LoVo (cell line): ENCODE measurements at places on chromosomes 2 and 18.

- no peak for DNase-seq
These were observed 12.0 kb upstream of the DYM start for GRCh38 chr18:49472459-49472858.

DNA sequence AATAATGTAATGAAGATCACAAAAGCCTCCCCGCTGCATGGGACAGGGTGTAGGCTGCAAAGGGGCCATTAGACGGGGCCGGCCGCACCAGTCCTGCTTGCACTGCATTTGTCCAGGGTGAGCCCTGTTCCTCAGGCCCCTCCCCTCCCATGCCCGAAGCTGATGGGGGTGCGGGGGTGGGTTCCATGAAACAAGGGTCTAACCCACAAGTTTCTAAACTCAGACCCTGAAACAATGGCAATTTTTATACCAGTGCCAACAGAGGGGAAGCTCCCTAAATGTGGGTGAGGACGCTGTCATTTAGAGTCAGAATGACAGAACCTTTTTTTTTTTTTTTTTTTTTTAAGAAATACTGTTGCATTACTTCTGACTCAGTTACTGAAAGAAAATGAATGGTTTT, 39.7 kb downstream of the HS6ST1 start:
- no peak for DNase-seq

GRCh38 chr2:18349421-18349820, 211.0 kb downstream of the RDH14 start:
- no peak for DNase-seq

GRCh38 chr2:66438891-66439811, 4.2 kb downstream of the MEIS1 start:
- DNase-seq, result no peak

- DNase-seq, result no peak
These were observed 95.1 kb downstream of the INSIG2 start for GRCh38 chr2:118183381-118183780.
